Pancreas (tissue), 10 donors: ENCODE measurements at places on chromosomes 2 and 18. TPM values are rescaled to one million over a fixed set of nuclear protein-coding genes. Genes with fewer than 3 reads are reported as not detected.

GRCh38 chr2:40370007-40370395 lies 81.9 kb downstream of the SLC8A1 start:
- H3K27me3 ChIP-seq, result no peaks in the 10 kb centered on the region
- H3K4me3 ChIP-seq, result no peak overlapping the region
- DNase-seq, result no peak
- no peak overlapping the region for H3K27ac ChIP-seq
- H3K4me1 ChIP-seq, result no peaks in the 10 kb centered on the region

DNA sequence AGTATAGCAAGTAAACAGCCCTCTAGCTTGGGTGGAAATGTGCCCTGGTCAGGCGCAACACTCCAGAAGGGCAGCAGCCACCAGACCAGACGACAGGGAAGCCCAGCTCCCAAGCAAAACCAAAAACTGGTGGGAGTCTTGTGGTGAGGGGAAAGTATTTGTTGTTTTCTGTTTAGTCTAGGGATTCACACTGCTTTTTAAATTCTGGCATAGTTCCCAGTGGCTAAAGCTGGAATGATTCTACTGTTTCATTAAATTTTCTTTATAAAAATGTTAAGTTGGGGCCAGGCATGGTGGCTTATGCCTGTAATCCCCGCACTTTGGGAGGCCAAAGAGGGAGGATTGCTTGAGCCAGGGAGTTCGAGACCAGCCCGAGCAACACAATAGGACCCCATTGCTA lies 38.5 kb downstream of the MERTK start:
- no peaks in the 10 kb centered on the region for H3K36me3 ChIP-seq
- H3K27ac ChIP-seq, result no peak overlapping the region
- DNase-seq, result no peak
- no peaks in the 10 kb centered on the region for H3K4me1 ChIP-seq
- no peaks in the 10 kb centered on the region for H3K27me3 ChIP-seq
- no peak overlapping the region for H3K4me3 ChIP-seq

- peak overlapping the region; percentile 10 for H3K4me3 ChIP-seq
- no peaks in the 10 kb centered on the region for H3K27me3 ChIP-seq
- H3K27ac ChIP-seq, result no peak overlapping the region
- peaks cover 7% of the 10 kb centered on the region for H3K4me1 ChIP-seq
- no peak for DNase-seq
These were observed 762 bp downstream of the HDAC4 start for GRCh38 chr2:239399921-239400595.

DNA sequence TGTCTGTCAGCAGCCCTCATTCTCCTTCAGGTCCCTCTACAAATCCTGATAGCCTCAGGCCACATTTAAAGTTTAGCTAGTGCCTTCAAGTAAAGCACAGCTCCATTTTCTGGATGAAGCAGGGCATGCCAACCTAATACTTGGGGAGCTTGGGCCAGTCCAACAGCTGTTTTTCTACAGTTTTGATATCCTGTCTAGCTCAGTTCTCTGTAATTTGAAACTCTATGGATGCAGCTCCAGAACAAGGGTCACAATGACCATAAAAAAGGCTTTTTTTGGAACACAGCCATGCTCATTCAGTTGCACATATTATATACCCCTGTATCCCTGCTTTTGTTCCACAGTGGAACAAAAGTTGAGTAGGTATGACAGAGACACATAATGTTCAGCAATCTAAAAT lies 373.5 kb downstream of the SUCLG1 start:
- H3K27ac ChIP-seq, result no peak overlapping the region
- no peaks in the 10 kb centered on the region for H3K4me1 ChIP-seq
- H3K4me3 ChIP-seq, result no peak overlapping the region

DNA sequence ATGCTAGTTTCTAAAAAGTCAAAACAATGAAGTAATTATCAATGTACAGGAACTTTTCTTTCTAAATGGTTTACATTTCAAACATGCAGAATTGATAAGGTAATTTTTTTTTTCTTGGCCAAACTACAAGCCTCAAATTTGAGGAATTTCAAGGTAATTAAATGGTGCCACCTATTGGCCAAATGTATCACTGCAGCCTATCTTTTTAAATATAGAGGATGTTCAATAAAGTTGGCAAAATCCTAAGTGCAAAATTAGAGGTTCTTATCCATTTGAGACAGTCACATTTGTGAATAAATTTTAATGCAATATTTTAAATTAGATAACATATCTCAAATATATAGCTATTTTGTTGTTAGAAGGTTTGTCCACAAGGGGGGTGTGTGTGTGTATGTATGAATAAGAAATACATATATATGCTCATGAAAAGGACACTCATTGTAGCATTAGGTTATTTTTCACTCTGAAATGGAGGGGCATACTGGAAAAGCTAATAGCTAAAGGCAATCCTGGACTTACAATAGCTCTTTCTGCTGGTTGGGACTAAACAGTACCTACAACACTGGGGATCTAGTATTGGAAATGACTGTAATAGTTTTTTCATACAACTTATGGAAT lies 26.2 kb downstream of the MMADHC start:
- no peak for DNase-seq
- H3K4me1 ChIP-seq, result peaks cover 11% of the 10 kb centered on the region
- H3K36me3 ChIP-seq, result no peaks in the 10 kb centered on the region

- H3K27ac ChIP-seq, result peak overlapping the region; percentile 99
- no peaks in the 10 kb centered on the region for H3K27me3 ChIP-seq
- no peaks in the 10 kb centered on the region for H3K36me3 ChIP-seq
- H3K4me3 ChIP-seq, result peak overlapping the region; percentile 98
- H3K4me1 ChIP-seq, result peaks cover 19% of the 10 kb centered on the region
- DNase-seq, result peak; percentile 85
These were observed 520 bp downstream of the GLS start for GRCh38 chr2:190881084-190881597.

- no peaks in the 10 kb centered on the region for H3K36me3 ChIP-seq
- H3K4me1 ChIP-seq, result no peaks in the 10 kb centered on the region
- DNase-seq, result no peak
- H3K27ac ChIP-seq, result peak overlapping the region; percentile 7
- no peaks in the 10 kb centered on the region for H3K27me3 ChIP-seq
These were observed 55.6 kb downstream of the ANKRD44 start for GRCh38 chr2:197254776-197255530.

- DNase-seq, result no peak
- H3K4me1 ChIP-seq, result no peaks in the 10 kb centered on the region
- H3K27ac ChIP-seq, result no peak overlapping the region
- no peaks in the 10 kb centered on the region for H3K27me3 ChIP-seq
- H3K4me3 ChIP-seq, result no peak overlapping the region
These were observed 43.7 kb downstream of the TANC1 start for GRCh38 chr2:159012142-159012541.

GRCh38 chr2:168787782-168788376 lies 14.6 kb upstream of the NOSTRIN start:
- H3K4me1 ChIP-seq, result no peaks in the 10 kb centered on the region
- no peak overlapping the region for H3K4me3 ChIP-seq
- H3K36me3 ChIP-seq, result no peaks in the 10 kb centered on the region
- H3K27me3 ChIP-seq, result no peaks in the 10 kb centered on the region
- no peak overlapping the region for H3K27ac ChIP-seq

- H3K36me3 ChIP-seq, result no peaks in the 10 kb centered on the region
- DNase-seq, result no peak
- no peak overlapping the region for H3K4me3 ChIP-seq
- no peaks in the 10 kb centered on the region for H3K27me3 ChIP-seq
- no peaks in the 10 kb centered on the region for H3K4me1 ChIP-seq
- no peak overlapping the region for H3K27ac ChIP-seq
These were observed 245.2 kb upstream of the STON1 start for GRCh38 chr2:48284621-48285212.

- H3K36me3 ChIP-seq, result no peaks in the 10 kb centered on the region
- H3K27me3 ChIP-seq, result no peaks in the 10 kb centered on the region
- H3K4me1 ChIP-seq, result no peaks in the 10 kb centered on the region
- no peak for DNase-seq
These were observed 614.2 kb upstream of the CDH2 start for GRCh38 chr18:28791101-28791500.

GRCh38 chr2:240507778-240508251 lies 50.0 kb downstream of the ANKMY1 start:
- no peak overlapping the region for H3K4me3 ChIP-seq
- no peaks in the 10 kb centered on the region for H3K36me3 ChIP-seq
- H3K4me1 ChIP-seq, result no peaks in the 10 kb centered on the region
- no peak for DNase-seq
- H3K27ac ChIP-seq, result no peak overlapping the region

- no peaks in the 10 kb centered on the region for H3K4me1 ChIP-seq
- no peak overlapping the region for H3K27ac ChIP-seq
- no peaks in the 10 kb centered on the region for H3K27me3 ChIP-seq
- no peak overlapping the region for H3K4me3 ChIP-seq
- no peaks in the 10 kb centered on the region for H3K36me3 ChIP-seq
These were observed 36.4 kb downstream of the EMILIN2 start for GRCh38 chr18:2883076-2883735.

DNA sequence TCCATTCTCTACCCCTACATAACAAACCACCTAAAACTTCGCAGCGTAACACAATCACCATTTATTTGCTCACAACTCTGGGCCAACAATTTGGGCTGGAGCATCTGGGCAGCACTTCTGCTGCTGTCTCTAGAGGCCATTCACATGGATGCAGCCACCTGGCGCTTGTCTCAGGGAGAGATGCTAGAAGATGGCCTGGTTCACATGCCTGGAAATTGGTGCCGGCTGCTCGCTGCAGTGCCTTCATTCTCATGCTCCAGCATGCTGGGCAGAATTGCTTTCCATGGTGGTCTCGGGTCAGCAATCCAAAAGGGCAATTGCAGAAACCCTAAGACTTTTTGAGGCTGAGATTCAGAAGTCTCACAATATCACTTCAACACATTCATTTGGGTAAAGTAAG lies 157.4 kb downstream of the SUCLG1 start:
- H3K27me3 ChIP-seq, result no peaks in the 10 kb centered on the region
- H3K4me1 ChIP-seq, result no peaks in the 10 kb centered on the region
- DNase-seq, result no peak
- no peak overlapping the region for H3K27ac ChIP-seq
- no peaks in the 10 kb centered on the region for H3K36me3 ChIP-seq

- no peaks in the 10 kb centered on the region for H3K27me3 ChIP-seq
- H3K36me3 ChIP-seq, result peaks cover 25% of the 10 kb centered on the region
- H3K4me1 ChIP-seq, result no peaks in the 10 kb centered on the region
- H3K27ac ChIP-seq, result no peak overlapping the region
- H3K4me3 ChIP-seq, result no peak overlapping the region
These were observed 55.2 kb downstream of the TTC21B start for GRCh38 chr2:165898381-165898780.

DNA sequence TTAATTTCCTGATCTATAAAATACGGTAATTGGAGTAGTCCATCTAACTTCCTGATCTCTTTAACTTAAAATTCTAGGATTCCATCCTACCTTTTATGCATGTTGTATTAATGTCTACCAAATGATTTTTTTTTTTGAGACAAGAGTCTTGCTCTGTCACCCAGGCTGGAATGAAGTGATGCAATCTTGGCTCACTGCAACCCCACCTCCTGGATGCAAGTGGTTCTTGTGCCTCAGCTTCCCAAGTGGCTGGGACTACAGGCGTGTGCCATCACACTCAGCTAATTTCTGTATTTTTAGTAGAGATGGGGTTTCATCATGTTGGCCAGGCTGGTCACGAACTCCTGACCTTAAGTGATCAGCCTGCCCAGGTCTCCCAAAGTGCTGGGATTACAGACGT lies 47.8 kb downstream of the CFAP36 start:
- no peaks in the 10 kb centered on the region for H3K4me1 ChIP-seq
- no peak for DNase-seq
- H3K36me3 ChIP-seq, result no peaks in the 10 kb centered on the region
- no peak overlapping the region for H3K4me3 ChIP-seq
- H3K27me3 ChIP-seq, result no peaks in the 10 kb centered on the region

GRCh38 chr2:181038796-181039195 lies 58.4 kb downstream of the UBE2E3 start:
- H3K4me3 ChIP-seq, result no peak overlapping the region
- no peaks in the 10 kb centered on the region for H3K36me3 ChIP-seq
- no peaks in the 10 kb centered on the region for H3K27me3 ChIP-seq

DNA sequence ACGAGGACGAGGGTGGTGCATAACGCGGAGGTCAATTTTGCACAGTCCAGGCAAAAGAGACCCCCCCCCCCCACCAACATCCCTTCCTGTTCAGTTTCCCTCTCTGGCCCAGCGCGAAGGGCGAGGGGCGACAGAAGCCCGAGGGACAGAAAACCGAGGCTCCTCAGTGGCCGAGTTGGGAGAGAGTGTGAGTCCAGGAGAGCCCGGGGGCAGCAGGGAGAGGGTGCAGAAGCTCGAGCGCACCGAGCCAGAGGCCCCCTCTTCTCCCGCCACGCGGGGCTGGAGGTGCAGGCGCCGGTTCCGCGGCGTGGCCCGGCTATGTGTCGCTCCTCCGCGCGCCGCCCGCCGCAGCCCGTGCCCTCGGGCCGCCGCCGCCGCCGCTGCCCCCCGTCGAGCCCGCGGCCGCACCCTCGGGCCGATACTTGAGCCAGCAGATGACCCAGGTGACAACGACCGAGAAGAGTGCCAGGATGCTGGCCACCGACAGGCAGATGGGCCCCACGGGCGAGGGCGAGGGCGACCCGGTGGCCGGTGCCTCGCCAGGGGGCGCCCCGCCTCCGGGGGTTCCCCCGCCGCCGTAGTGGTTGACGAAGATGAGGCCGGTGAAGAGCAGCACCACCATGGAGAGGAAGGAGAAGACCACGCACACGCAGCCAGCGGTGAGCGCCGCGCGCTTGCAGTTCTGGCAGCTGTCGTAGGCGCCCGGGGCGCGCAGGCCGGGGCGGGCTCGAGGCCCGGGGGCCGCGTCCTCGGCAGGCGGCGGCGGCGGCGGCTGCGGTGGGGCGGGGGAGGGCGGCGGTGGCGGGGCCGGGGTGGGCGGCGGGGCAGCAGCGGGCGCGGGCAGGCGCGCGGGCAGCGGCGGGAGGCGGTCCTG lies 20.2 kb upstream of the PAX3 start:
- peaks cover 18% of the 10 kb centered on the region for H3K27me3 ChIP-seq
- no peak overlapping the region for H3K27ac ChIP-seq
- peak; percentile 71 for DNase-seq
- H3K4me1 ChIP-seq, result peaks cover 5% of the 10 kb centered on the region
- peak overlapping the region; percentile 37 for H3K4me3 ChIP-seq
- no peaks in the 10 kb centered on the region for H3K36me3 ChIP-seq

DNA sequence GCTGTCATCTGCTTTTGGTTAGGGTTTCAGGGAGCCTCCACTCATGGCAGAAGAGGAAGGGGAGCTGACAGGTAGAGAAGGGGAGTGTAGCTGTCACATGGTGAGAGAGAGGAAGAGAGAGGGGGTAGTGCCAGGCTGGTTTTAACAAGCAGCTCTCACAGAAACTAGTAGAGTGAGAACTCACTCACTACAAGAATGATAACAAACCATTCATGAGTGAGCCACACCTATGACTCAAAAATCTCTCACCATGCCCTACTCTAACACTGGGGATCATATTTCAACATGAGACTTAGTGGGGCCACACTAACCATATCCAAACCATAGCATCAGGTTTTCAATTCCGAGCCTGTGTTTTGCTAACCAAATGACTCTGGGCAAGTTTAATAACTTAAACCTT lies 274.9 kb upstream of the VWC2L start:
- no peak overlapping the region for H3K27ac ChIP-seq
- no peak for DNase-seq

GRCh38 chr2:100246163-100247145 lies 75.8 kb downstream of the LONRF2 start:
- H3K36me3 ChIP-seq, result no peaks in the 10 kb centered on the region
- H3K27me3 ChIP-seq, result no peaks in the 10 kb centered on the region
- no peak overlapping the region for H3K27ac ChIP-seq
- H3K4me1 ChIP-seq, result no peaks in the 10 kb centered on the region
- no peak for DNase-seq

Gene GPBAR1
- total RNA-seq, result 1.4 TPM

Gene KRTCAP3
- 21.6 TPM for total RNA-seq

Gene IL36A
- total RNA-seq, result not detected

Gene SLC14A1
- total RNA-seq, result 0.95 TPM

Gene WNT6
- total RNA-seq, result 0.32 TPM

Gene ZNF385B
- 0.39 TPM for total RNA-seq

Gene CYRIA
- total RNA-seq, result 1.3 TPM

Gene PLEK
- 0.75 TPM for total RNA-seq

Gene SPTBN1
- total RNA-seq, result 92.3 TPM
